Esophagus squamous epithelium (tissue), 5 donors: ENCODE measurements at places on chromosomes 11 and 22.

- no peak for DNase-seq
Measured at GRCh38 chr11:134063124-134063495, 5.8 kb upstream of the JAM3 start.

DNA sequence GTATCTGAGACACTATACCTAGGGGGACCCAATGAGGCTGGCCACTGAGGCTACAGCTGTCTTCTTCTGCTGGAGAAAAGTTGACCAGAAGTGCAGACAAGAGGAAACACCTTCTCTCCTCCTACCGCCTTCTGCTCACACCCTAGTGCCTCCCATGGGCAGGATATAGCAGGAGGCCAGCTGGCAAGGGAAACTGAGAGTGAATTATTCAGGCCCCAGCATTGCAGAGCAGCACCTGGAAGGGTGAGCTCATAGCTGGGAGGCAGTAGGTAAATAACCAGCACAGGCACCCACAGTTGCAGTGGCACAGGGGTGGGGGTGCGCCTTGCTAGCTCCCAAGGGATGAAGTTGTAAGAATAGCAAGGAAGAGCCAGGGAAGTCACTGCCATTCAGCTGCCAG lies 267.4 kb upstream of the NCAM1 start:
- DNase-seq, result no peak

GRCh38 chr11:74371269-74372052 lies 26.8 kb downstream of the PGM2L1 start:
- DNase-seq, result no peak

GRCh38 chr22:45786726-45787125 lies 115.1 kb downstream of the ATXN10 start:
- DNase-seq, result no peak

DNA sequence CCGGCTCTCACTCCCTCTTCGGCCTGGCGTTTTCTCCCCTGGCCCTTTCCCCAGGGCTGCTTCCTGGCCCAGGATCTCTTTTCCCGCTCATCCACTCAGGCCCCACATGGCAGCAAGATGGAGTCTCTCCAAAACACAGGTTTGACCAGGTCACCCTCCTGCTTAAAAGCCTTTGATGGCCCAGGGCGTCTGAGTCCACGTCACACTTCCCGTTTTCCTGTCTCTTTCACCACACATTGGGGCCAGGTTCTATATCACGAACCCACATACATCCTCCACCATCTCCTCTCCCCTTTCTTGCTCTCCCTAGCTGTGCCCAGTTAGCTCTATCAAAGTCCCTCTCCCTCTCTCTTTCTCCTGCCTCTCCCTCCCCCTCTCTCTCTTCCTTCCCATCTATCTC lies 7.8 kb upstream of the LRRC32 start:
- DNase-seq, result no peak

GRCh38 chr22:35275580-35275979 lies 18.3 kb downstream of the HMGXB4 start:
- no peak for DNase-seq

- no peak for DNase-seq
Measured at GRCh38 chr11:66676931-66677598, 622 bp downstream of the RBM4B start.

DNA sequence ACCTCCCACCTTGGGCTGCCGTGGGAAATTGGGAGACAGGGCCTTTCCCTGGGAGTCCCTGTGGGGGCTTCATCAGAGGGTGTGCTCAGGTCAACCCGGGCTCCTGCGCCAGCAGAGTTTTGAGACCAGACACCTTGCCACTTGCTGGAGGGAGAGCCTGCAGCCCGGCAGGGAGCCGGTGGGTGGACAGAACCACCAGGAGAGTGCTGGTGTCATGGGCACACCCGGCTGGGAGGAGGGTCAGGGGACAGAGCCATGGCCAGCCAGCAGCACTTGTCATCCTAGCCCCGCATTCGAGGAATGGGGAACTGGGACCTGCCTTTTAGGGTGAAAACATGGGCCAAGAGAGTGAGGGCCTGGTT lies 209.3 kb downstream of the TBC1D22A start:
- no peak for DNase-seq

- no peak for DNase-seq
Measured at GRCh38 chr22:17486313-17486712, 77.0 kb upstream of the SLC25A18 start.

- no peak for DNase-seq
Measured at GRCh38 chr22:19987394-19988306, 29.0 kb downstream of the ARVCF start.

- no peak for DNase-seq
Measured at GRCh38 chr22:47409539-47410275, 647.3 kb downstream of the TBC1D22A start.

- DNase-seq, result no peak
Measured at GRCh38 chr11:14783788-14784187, 108.2 kb downstream of the CYP2R1 start.

- no peak for DNase-seq
Measured at GRCh38 chr11:107043242-107044006, 25.1 kb upstream of the GUCY1A2 start.

DNA sequence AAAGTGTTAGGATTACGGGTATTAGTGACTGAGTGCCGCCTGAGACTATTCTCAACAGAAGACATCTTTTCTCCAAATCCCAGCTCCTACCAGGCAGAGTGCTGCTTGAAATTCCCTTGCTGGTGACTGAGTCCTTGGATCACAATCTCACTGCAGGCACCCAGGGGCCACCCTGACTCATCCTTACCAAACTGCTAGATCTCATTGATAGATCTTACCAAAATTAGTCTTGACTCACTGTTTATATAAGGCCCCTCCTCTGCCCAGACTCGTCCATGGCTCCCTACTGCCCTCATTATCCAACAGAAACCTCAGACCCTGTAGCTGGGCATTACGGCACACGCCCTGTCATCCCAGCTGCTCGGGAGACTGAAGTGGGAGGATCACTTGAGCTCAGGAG lies 14.7 kb downstream of the TBC1D10A start:
- no peak for DNase-seq

DNA sequence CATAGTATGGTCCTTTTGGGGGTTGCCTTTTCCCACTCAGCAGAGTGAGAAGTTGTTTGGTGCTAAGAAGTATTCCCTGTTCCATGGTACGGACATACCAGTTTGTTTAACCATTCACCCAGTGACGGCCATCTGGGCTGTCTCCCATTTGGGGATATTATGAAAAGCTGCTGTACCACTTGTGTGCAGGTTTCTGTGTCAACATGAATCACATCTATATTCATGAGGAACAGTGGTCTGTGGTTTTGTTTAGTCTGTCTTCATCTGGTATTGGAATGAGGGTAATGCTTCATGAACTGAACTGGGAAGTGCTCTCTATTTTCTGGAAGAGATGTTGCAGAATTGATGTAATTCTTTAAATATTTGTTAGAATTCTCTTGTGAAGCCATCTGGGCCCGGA lies 89.5 kb downstream of the TRMU start:
- no peak for DNase-seq
